ENCODE measurements at places on chromosomes 2 and 18.

GRCh38 chr2:187912950-187913349, 358.7 kb upstream of the TFPI start:
- no peak for DNase-seq

GRCh38 chr2:156653675-156654074, 217.5 kb downstream of the GPD2 start:
- DNase-seq: no peak

DNA sequence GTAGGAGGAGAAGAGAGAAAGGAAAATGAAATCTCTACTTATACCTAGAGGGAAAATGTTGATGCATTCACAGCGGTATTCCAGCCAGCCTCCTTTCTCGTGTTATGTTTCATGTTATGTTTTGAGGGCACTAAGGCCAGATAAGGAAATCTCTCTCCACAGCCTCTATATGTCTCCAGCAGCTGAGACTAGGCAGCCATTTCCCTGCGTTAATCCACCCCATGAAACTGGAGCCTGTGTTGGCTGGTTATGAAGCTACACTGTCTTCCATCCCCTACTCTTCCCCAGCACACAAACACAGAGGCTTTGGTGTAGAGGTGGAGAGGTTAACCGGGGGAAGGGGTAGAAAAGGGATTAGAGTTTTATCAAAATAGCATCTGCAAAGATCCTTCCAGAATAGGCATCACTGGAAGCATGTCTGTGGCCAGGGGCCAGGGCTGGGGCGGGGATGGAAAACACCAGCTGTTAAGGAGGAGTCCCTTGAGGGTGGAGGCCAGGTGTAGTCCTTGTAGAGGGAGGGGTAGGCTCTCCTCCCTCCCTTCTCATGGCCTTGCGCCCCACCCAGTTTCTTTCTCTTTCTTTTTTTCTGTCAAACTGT, 100.9 kb upstream of the TNP1 start:
- DNase-seq: no peak

GRCh38 chr2:223282221-223282620, 230.2 kb downstream of the KCNE4 start:
- no peak for DNase-seq

DNA sequence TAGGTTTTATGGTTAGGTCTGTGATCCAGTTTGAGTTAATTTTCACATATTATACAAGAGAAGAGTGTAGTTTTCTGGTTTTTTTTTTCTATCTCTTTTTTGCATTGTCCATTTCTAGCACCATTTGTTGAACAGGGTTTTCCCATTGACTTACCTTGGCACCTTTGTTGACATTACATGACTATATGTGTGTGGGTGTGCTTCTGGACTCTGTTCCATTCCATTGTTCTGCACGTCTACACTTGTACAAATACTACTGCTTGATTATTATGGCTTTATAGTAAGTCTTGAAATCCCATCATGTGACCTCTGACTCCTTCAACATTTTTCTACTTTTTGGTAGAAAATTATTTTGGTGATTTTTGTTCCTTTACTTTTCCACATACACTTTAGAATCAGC, 38.7 kb downstream of the UBE2F start:
- DNase-seq: no peak

DNA sequence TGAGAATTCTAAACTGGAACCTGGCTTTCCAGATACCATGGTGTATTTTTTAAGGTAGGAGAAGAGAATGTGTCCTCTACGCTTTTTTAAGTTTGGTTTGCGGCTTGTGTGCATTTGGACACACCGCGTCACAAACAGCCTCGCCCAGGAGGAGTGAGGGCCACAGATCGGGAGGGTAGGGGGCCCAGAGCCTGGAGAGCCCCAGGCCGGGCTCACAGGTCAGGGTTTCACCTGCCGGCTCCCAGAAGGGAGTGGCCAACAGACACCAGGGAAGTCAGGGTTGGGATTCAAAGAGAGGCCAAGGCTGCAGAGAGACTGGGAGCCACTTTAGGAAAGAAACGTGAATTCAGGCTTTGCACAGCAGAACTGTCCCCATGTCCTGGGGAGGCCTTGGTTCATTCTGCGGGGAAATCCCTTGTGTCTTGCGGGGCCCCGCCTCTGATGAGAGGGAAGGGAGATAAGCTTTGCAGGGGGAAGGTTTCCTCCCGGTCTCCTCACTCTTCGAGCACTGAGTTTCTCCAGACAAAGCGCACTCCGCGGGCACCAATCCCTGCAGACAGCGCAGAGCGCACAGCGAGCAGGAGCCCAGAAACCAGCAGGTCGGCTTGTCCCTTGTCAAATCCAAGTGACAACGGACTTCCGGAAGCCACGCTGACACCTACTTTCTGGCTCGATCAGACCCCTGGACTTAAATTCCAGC, 2.0 kb upstream of the TUBB6 start:
- DNase-seq: no peak

- DNase-seq: no peak
These were observed 9.1 kb upstream of the CKAP2L start for GRCh38 chr2:112773556-112773955.

DNA sequence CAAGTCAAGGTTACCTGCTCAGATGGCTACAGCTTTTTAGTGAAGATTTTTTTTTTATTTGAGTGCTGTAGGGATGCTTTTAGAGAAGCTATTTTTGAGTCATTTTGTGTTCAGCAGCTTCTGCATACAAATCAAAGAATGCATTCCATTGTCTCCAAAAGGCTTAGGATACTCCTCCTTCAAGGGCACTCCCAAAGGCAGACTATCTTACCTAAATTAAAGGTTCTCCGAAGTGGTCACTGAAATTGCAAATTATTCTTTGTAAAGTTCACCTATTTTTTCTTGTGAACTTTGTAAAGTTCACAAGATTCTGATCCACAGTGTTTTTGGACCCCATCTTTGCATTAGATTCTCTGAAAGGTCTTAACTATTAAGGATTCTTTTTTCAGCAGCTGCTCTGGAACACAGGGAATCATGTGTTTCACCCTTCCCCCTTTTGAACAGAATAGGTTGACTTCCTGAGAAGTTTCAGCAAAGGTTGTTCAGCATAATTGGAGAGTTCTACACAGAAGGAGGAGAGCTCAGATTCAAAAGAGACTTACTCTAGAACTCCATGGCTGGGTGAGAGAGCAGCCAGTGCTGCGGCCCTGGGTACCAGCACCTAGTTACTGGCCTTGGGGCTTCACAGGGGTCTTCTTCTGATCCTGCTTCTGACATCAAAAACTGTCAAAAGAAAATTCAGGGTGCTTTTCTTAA, 14.5 kb downstream of the CLIP4 start:
- DNase-seq: no peak

- no peak for DNase-seq
These were observed 215.3 kb upstream of the SETBP1 start for GRCh38 chr18:44465381-44465841.

- no peak for DNase-seq
These were observed 70.3 kb upstream of the UPP2 start for GRCh38 chr2:158031371-158031770.

DNA sequence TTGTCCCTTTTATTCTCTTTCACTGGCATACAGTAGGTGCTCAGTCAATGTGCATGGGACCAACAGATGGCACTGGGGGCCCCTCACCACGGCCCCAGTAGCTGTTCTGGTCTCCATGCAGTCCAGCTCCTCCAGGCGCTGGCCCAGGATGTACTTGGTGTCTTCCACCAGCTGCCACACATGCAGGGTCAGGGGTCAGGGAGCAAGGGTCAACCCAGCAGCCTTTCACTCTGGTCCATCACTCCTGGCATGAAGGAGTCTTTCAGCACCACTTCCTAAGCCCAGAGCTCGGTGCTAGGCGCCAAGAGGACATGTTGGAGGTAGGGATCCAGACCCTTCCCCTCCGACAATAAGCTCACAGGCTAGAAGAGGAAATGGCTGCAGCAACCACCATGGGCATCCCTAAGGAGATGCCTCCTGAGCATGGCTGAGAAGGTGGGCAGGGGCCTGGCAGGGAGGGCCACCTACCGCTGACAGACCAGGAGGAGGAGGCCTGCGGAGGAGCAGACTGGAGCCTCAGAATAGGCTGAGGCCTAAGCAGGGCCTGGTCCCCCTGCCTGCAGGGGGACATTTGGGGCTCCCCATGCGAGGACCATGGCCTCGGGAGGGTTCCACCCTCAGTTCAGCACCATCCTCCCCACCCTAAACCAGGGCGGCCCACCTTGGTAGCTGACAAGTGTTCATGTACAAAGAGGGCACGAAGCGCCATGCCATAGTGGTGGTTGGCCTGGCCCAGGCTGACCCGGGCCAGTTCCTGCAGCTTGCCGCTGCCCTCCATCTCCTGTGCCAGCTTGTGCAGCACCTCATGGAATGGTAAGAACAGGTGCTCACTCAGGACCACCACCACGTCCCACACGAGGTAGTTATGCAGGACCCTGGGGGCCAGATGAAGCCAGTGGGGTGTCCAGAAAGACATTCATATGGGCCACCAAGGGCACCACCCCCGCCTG, 10.2 kb downstream of the ALPG start:
- DNase-seq: no peak

- no peak for DNase-seq
These were observed 106.9 kb upstream of the MSTN start for GRCh38 chr2:190169221-190170072.

- no peak for DNase-seq
These were observed 390.7 kb upstream of the TMEFF2 start for GRCh38 chr2:192585418-192585817.

GRCh38 chr2:134283661-134284060, 29.8 kb downstream of the MGAT5 start:
- no peak for DNase-seq

- no peak for DNase-seq
These were observed 299.3 kb downstream of the CCDC85A start for GRCh38 chr2:56483081-56483480.

DNA sequence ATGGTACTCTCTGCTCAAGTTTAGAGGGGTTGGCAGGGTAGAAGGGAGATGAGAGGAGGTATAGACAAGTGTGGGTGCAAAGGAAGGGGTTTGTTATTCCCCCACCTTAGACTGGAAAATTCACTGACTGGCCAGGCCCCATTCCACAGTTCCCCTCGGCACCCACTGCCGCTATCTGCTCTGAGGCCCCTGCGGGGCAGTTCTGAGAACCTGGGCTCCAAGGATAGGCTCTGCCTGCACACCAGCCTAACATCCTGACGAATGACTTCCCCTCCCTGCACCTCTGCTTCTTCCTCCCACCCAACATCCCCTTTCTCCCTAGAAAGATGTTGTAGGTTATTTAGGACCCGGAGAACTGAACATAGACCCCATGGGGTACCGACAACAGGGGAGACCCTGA, 303.9 kb upstream of the HDAC4 start:
- no peak for DNase-seq

- no peak for DNase-seq
These were observed 756.0 kb upstream of the LRATD1 start for GRCh38 chr2:13876491-13877037.

DNA sequence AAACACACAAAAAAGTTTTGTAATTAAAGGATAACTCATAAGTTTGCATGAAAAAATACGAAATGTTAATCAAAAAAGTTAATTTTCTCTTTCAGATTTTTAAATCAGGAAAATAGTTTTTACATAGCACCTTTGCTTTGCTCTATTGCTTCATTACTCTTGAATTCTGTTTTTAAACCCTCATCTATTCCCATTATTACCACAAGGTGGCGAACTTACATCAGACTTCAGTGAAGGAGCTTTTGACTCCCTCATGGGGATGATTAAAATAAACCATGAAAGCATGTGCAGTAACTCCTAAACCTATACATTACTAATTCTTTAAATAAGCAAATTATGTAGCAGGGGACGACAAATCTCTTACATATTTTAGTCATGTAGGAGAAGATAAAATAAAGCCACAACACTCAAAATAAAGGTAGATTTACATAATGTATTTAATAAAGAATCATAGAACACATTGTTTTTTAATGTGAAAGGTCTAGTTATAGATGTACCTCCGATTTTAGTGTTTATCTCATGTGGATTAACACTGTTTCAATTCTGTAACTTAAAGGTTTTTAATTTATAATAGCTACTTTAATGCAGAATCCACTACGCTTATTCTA, 105.2 kb downstream of the NETO1 start:
- DNase-seq: no peak

DNA sequence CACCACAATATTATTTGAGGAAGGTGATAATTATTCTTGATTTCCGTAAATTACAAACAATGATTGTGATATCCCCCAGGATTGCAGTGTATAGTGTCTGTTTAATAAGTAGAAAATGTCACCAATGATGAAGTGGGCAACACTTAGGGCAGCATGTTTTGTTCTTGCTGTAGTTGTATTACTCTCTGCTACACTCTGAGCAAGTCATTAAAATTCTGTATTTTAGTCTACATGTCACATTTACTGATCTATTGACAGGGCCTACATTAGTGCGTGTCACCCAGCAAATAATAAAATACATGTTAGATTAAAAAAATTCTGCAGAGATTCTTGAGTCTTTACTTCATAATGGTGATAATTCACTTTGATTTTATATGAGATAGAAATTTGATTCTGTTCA, 247.6 kb downstream of the TMX3 start:
- no peak for DNase-seq

- DNase-seq: no peak
These were observed 279.9 kb downstream of the ALPK2 start for GRCh38 chr18:58348951-58349350.

- DNase-seq: no peak
These were observed 40.2 kb upstream of the GMCL1 start for GRCh38 chr2:69789175-69789721.

DNA sequence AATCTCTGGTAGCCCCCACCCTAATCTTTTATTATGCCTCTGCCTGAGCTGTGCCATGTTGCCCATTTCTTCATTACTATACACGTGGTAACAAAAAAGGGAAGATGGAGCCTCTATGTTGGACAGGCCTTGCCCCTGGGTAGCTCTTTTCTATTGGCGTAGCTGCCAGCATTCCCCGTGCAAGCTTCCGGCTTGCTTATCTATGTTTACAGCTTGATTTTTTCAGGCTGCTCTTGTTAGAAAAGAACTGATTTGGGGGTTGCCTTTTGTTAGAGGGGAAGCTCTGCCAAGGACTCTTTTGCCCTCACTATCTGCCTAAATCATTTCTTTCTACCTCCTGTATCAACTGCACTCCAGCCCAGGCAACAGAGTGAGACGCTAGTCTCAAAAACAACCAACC, 45.5 kb upstream of the ZSWIM2 start:
- DNase-seq: no peak

GRCh38 chr2:236568068-236568921, 1.3 kb upstream of the ACKR3 start:
- DNase-seq: no peak

DNA sequence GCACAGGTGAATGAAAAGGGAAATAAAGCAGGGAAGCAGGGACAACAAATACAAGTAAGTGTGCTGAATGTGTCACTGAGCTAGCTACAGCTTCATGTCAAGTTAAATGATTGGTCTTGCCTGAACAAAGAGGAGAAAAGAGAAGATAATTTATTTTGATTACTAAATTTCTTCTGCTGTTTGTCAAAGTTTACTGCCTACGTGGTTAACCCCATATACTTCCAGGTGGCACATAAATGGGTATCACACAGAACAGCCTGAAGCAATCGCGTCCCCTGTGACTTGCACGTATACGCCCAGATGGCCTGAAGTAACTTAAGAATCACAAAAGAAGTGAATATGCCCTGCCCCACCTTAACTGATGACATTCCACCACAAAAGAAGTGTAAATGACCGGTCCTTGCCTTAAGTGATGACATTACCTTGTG, 434.2 kb downstream of the LRRTM4 start:
- no peak for DNase-seq

GRCh38 chr2:229330952-229331351, 59.9 kb upstream of the PID1 start:
- DNase-seq: no peak

- no peak for DNase-seq
These were observed 35.5 kb downstream of the TGIF1 start for GRCh38 chr18:3485153-3486149.

All from activated naive CD4-positive, alpha-beta T cell (primary cell).